HFFc6 (cell line): ENCODE measurements at places on chromosomes 1 and 21.
A peak's percentile ranks its signal among the peaks of the same experiment; 100 is the strongest.

DNA sequence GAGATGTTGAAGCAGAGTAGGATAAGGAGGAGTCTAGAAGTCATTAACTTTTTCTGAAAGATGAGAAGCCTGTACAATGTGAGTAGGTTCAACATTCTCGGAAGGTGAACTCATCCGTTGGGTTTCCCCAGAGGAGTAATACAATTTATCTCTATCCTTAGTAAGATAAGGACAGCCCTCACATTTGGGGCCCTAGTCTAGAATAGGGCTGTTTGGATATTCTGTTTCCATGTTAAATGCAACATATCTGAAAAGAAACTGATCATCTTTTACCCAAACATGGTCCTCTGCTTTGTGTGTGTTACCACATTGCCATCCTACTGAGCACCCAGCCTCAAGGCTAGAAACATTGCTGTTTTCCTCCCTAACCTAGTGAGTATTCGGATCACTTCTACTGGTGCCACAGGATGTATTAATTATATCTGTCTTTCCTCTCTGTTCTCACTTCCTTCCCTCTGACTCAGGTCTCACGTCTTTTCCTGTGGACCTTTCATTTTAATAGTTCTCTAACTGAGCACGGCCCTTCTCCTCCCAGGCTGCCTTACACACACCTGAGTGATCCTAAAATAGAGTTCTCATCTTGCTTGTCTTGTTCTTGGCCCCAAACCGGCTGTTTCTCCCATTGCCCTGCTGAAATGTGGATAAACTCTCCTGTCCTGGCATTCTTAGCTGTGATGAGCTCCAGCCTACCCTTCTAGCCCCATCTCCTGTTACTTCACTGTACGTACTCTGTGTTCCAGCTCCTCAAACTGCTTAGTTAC lies 91.7 kb downstream of the CDC14A start:
- peak; percentile 9 for DNase-seq

DNA sequence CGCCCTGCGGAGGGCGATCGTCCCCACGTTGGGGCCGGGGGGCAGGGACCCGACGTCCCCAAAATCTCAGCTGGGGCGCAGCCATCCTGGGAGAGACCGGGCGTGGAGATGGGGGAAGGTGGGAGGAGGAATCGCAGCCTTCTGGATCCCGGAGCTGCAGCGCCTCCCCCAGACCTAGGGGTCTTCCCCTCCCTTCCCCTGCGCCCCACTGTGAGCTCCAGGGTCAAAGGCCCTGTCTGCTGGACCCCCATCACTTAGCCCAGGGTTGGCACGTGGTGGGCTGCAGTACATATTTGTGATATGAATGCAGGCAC lies 90.2 kb upstream of the VAMP3 start:
- no peak for DNase-seq

DNA sequence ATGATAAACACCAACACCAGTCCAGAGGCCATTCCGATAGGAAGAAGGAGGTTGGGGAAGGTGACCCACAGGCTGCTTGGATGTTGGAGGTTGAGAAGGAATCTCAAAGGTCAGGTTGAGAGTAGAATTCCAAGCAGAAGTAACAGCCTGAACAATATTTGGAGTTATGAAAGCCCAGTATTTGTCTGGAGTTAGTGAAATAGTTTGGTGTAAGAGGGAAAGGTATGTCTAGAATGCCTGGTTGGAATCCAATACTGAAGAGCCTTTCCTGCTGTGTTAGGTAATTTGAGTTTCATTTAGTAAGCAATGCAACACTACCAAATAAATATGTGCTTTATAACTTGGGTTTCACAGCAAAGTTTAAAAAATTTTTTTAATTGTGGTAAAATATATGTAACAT lies 70.5 kb upstream of the MCOLN3 start:
- no peak for DNase-seq

DNA sequence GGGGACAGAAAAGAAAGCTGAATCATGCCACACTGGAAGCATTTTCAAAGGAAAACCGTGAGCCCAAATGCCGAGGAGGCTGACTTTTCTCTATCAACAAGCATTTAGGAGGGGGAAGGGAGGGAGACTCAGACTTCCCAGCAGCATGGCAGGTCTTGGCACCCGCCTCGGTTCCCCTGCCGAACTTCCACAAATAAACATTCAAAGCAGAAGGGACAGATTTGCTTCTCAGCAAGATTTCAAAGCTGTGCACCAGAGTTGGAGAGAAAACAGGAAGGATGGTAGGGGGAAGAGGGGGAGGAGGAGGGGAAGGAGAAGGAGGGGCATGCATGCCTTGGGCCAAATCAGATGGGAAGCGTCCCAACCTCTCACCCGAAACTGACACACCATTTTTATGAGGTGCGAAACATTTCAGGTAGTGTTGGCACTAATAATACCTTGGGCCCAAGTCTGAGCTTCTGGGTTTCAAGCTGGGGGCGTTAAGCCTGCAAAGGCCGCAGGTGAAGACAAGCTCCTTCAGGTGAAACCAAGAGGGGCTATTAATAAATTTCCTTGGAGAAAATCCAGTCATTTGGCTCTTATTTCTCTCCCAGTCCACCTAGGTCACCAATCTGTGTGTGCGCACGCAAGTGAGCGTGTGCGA lies 26.4 kb downstream of the ABCA4 start:
- no peak for DNase-seq

- no peak for DNase-seq
These were observed 34.1 kb upstream of the LRRC8D start for GRCh38 chr1:89786628-89787214.

- no peak for DNase-seq
These were observed 127.2 kb downstream of the NPHP4 start for GRCh38 chr1:5865056-5865455.

DNA sequence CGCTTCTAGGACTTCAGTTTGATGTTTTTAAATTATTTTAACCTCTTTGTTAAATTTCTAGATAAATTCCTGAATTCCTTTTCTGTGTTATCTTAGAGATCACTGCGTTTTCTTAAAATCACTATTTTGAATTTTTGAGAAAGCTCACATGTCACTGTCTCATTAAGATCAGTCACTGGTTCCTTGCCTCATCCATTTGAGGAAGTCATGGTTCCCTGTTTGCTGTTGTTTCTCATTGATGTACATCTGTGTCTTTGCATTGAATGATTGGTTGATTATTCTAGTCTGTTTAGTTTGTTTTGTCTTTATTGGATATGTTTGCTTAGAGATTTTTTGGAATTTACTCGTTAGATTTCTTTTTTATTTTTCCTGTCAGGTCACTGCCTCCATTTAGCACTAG lies 50.1 kb downstream of the CRP start:
- DNase-seq: no peak

DNA sequence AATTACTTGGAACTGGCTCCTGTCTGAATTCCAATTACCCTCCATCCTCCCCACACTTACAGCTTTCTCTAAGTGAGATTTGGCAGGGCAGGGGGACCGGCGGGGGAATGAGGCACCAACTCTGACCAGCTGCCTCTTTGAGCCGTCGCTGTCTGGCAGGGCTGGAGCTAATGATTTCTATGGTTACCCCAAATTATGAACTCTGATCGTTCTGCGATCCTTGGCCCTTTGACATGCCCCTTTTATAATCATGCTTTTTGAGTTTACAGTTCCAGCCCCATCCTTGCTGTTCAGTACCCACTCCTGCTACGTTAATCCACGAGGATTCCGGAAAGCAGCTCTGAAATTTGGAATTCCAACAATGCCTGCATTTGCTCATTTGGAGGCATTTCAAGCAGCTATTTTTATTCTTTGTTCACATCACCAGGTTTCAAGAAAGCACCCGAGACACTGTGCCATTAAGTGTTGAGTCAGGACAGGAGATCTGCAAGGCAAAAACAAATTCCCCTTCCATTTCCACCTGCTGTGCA lies 54.6 kb upstream of the LBR start:
- peak; percentile 31 for DNase-seq

DNA sequence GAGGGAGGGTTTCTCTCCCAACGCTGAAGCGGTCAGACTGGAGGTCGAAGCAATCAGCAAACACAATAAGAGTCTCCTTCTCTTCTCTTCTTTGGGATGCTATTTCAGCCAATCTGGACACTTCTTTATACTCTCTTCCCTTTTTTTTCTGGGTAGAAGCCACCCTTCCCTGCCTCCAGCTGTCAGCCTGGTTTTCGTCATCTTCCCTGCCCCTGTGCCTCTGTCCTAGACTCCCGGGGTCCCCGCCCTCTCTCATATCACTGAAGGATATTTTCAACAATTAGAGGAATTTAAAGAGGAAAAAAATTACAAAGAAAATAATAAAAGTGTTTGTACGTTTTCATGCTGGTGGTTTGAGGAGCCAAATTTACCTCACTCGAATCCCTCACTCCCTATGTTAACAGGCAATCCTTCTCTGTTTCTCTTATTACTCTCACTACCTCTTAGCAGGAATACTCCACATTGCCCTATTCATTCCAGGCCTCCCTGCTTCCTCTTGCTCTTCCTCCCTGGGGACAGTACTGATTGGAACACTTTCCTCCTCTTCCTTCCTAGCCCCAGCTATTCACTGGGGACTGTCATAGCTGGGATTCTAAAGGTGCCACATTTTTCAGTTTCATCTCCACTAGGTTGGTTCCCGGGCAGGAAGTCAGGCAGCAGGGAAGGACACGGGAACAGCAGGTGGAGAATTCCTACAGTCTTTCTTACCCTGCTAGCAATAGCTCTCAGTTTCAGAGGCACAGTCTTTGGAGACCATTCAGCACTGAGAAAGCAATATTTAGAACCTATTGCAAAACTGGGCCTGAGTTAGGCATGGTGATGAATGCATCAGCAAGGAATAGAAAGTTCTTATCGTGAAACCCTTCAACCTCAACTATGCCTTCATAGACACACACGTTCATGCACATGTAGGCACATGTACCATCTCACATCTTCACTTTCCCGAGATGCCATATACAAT lies 288.0 kb downstream of the PBX1 start:
- DNase-seq: no peak

- DNase-seq: no peak
These were observed 9.2 kb upstream of the ARF1 start for GRCh38 chr1:228073061-228073856.

- no peak for DNase-seq
These were observed 206.3 kb downstream of the SIPA1L2 start for GRCh38 chr1:232423591-232423990.

DNA sequence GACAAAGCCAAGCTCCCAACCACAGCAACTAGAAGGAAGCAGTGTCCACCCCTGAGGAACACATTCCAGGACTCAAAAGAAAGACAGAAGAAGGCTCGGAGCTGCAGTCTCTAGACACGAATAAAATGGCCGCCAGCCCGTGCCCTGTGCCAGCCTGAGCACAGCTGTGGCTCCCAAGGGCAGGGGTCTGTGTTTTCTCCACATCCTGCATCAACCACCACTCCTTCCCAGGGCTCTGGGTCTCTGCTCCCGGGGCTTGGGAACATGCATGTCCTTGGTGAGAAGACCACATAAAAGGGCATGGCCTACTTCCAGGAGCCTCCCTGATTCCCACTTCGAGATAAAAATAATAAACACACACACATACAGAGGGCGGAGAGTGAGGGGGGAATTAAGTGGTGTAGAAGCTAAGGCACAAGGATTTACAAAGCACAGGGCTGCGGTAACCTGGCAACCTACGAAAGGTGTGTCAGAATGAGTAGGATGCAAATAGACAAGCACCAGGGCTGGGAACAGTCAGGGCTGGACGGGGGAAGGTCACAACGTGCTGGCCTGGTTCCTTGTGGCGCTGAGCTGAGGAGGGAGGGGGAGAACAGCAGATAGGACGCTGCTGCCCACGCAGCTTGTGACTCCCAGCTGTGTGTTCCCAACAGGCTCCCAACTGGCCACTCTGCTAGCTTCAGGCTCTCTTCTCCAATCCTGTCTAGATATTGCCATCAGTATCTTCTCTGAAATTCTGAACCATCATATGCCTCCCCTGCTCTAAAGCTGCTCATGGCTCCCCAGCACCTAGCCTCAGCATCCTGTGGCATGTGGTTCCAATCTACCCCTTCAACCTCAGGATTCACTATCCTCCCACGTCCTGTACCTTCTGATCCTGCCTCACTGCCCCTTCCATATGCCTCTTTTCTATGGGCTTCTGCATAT lies 72.5 kb downstream of the CD34 start:
- peak; percentile 39 for DNase-seq

- no peak for DNase-seq
These were observed 257.2 kb upstream of the SPAG17 start for GRCh38 chr1:118442214-118442613.

GRCh38 chr21:31927689-31928353 lies 55.0 kb downstream of the HUNK start:
- no peak for DNase-seq

DNA sequence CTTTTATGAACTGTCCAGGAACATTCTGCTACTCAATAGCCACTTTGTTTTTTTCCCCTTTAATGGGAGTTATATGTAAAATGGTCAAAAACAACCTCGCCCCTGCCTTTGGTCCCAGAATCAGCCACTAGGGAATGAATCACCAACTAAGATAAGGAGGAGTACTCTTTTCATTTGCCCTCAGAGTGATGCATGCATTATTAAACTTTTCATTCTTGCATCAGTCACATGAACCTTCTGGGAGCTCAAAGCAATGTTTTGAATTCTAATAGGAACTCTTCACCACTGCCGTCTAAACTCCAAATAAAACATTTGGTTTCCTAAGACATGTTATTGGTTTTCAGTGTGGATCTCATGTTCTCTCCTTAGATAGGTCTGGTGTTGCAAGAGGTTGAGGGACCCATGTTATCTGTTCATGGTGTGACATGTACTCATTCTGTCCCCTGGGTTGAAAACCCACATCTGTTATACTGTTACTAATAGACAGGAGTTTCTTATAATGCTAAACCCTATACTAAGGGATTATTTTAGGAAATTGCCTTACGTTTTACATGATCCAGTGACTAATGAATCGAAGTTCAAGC lies 17.8 kb upstream of the HSD17B7 start:
- DNase-seq: peak; percentile 47

GRCh38 chr21:31072533-31072932 lies 34.3 kb upstream of the KRTAP19-8 start:
- DNase-seq: no peak

GRCh38 chr1:219924342-219924741 lies 4.0 kb downstream of the SLC30A10 start:
- no peak for DNase-seq

DNA sequence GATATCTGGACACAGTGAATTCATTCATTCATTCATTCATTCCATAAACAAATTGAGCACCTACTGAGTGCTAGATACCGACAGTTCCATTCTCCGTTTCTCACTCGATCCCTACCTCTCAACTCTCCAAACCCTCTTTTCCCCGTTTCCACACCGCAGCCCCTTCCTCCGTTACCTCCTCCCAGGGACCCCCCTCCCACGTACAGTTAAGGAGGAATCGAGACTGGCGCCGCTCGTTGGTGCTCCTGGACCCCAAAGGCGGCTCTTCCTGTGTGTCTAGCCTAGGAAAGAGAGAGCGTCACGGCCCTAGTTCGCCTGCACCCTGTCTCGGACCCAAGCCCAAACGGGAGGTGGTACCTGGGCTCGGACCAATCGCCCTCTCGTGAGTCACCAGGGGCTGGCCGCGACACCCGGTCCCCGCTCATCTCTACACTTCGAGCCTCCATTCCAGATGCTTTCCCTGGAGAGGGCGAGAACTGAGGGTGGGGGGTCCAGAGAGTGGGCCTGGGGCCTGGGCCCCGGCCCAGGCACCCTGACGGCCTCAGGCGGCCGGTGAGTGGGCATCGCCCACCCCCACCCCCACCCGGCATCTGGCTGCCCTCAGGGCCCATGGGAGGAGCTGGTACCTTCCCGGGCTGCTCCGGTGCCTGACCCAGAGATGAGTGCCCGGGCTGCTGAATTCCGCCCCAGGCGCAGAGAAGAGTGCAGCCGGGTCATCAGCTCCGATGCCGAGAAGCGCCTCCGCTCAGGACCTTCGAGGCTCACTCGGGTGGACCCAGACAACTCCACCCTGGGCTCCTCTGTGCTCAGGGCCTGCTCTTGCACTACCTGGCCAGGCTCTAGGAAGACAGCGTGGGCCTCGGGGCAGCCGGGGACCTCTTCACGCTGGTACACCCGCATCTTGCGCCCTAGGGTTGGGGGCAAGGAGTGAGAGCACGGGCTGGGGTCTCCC lies 4.9 kb downstream of the ARHGEF19 start:
- peak; percentile 10 for DNase-seq
